Breast epithelium (tissue), 4 donors: ENCODE measurements at places on chromosomes 7 and 10. TPM values are rescaled to one million over a fixed set of nuclear protein-coding genes. Genes with fewer than 3 reads are reported as not detected.

DNA sequence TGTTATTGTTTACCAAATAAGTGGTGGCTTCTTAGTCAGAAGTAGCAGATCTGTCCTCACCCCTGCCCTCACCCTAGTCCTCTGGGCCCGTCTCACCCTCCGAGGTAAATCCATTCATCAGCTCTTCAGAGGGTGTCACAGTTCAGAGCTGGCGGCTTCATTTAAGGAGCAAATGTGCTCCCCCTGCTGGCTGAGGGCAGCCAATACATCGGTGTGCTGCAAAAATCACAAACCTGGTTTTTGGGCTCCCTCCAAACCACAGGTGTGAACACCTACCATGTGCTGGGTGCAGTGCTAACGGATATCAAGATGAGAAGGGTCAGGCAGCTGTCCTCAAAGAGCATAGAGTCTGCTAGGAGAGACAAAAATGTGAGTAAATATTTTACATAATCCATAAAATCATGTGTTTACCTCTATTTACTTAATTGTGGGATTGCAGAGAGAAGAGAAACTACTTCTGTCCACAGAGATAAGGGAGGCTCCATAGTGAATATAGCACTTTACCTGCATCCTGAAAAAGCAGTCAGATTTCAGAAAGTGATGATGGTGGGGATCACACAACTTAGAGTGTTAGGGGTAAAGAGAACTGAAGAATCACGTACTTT lies 15.5 kb upstream of the CRTAC1 start:
- DNase-seq = no peak

- DNase-seq = no peak
These were observed 299.9 kb downstream of the C7orf25 start for GRCh38 chr7:42611961-42612360.

DNA sequence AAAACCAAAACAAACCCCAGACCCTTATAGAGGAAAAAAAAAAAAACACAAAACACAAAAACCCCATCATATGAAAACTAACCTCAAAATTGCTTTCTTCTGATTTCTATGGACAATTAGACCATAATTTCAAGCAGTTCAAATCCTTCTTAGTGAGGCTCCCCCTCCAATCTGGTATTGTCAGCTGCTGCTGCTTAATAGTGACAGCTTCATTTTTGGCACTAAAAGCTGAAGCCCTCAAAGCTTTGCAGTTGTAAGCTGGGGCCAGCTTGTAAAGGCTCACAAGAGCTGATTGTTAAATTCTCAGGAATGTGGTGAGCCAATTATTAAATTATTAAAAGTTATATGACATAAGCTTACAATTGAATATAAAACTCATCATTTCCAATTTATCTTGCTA lies 21.9 kb downstream of the ATXN7L1 start:
- DNase-seq = no peak

DNA sequence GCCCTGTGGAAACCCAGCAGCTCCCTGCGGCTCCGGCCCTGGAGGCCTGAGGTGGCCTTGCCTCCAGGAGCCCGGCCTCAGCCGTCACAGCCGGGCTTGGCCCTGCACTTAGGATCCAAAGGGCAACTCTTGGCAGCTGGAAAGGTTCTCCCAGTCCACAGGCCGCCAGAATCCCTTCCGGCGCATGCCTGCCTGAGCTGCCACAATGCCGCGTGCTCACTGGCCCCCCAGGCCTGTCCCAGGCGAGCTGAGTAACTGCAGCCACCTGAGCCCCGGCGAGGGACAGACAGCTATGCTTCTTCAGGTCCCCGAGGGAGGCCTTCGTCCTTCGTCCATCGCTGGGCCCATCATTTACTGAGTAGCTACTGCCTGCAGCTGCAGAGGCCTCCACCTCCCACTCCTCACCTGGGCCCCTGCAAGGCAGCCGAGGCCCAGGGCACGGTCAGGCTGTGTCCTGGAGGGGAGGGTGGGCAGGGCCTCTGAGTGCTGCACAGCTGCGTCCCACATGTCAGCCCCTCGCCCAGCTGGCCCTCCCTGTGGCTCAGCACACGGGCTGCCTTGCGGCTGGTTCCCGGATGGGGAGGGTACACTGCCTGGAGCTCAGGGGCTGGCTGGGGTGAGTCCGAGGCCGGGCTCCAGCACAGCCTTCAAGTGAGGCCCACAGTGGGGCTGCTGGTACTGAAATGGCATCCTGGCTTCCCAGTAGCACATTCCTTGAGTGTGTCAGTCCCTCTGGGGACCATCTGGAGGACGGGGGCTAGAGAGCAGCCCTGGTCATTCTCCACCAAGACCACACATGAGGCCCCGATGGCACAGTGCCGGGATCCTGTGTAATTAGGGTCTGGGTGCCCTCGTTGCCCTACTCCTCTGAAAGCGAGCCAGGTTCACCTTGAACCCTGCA lies 172.5 kb downstream of the ELFN1 start:
- DNase-seq = peak; percentile 43

- DNase-seq = no peak
These were observed 123.8 kb downstream of the PTEN start for GRCh38 chr10:87987206-87987605.

DNA sequence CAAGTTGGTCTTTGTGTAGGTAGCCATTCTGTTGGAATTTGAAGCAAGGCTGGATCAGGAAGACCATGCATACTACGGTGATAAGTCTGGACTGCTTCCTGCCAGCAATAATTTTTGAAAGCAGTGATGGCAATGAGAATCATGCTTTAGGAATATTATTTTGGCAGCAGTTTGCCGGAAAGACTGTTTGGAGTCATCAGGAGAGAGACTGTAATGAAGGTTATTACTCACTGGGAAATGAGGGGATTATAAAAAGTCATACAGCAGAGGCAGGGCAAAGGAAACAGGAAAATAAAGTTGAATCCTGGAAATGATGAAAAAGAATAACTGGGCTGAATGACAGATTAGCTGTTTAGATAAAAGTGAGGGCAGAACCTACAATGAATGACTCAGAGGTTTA lies 1136.8 kb upstream of the AUTS2 start:
- no peak for DNase-seq

GRCh38 chr10:14751014-14751896 lies 23.4 kb downstream of the FAM107B start:
- DNase-seq = no peak

DNA sequence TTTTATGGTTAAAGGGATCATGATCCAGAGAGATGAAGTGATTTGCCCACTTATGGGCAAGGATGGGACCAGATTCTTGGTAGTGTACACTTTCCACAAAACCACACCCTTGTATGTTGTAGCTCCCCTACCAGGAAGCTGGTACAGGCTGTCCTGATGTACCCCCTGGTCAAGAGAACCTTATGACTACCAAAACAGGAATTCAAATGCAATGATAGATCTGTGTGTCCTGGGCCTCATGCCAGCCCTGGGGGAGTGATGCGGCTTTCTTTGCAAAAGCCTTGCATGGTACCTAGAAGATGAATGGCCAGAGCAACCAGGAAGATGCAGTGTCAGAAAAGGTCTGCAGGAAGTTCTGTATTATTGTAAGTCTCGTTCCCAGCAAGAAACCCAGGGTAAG lies 94.9 kb upstream of the AGK start:
- DNase-seq = no peak

DNA sequence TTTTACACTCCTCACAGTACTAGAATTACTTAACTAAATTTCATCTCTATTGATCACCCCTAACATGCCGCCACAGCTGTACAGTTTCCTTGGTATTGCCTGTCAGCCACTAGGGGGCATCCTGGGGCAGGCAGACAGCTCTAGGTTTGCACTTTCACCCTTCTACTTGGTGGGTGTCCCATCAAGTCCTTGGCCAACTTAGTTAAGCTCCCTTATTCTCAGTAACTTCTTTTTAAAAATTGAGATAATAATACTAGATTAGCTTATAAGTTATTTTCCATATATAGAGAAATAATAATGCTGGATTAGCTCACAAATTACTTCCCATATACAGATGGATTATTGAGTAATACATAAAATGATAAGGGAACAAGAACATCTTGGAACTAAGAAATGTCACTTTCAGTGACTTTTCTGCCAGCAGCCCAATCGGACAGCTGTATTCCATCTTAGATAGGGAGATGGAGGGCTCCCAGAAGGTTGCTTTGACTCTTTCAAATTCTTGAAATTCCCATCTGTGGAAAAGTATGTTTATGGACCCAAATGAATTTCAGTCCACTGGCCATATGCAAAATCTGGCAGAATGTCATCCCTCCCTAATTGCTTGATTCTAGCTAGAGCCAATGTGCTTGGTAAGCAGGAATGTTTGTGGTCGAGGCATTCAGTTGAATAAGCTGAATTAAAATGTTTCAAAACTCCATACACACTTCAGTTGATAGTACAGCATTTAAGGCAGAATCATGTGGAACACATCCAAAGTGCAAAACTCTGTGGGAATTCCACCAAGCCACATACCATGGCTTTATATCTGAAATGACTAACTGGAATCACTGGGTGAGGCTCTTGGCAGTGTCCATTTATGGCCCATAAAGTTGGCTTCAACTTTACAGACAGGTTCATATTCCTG lies 309.7 kb downstream of the CSTF2T start:
- no peak for DNase-seq

DNA sequence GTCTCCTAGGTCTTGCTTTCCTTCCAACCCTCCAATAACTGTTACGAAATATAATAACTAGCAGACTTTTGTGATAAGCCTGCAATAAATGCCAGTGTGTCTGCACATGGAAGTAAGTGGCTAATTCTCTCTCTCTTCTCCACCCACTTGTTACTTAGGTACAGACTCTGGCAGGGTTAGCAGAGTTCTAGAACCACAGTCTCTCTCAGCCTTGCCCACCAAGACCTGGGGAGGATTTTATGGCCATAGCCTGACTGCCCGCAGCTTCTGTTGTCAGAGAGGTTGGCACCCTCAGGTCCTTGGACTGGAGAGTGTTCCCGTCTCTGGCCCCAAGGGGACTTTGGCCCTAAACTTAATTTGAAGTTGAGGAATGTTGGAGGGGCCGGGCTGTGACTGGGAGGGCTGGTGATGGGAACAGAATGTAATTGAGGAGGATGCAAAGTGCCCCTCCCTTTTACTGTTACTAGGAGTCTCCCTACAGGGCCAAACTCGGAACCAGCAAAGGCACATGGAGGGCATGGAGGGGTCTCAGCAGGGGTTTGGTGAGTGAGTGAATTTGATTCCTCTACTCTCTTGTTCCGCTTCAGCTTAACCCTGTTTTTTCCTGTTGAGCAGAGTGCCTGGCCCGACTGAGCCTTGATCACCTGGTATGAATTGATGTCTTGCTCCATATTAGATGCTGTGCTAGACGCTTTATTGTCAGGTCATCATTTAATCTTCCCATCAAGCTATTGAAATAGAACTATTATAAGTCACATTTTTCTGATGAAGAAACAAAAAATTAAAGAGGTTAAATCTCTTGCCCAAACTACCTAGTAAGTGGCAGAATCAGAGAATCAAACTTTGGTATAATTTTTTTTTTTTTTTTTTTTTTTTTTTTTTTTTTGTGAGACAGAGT lies 37.0 kb upstream of the LCOR start:
- no peak for DNase-seq

DNA sequence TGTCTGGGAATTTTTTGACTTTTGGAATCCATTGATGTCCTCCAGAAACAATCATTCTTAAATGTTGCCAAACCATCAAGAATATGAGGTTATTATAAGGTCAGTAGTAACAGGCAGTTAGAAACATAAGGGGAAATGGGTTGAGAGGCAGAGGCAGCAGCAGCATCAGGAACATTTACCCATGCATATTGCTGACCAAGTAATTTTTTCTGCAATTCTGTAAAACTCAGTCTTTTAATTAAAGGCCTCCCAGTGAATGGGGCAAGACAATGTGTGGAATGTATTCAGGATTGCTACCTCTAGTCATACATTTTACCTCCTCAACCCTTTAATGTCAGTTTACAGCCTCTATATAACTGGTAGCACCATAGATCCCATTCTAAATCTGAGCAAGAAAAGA lies 66.5 kb upstream of the SKAP2 start:
- no peak for DNase-seq

GRCh38 chr7:35487402-35487801 lies 207.5 kb downstream of the HERPUD2 start:
- no peak for DNase-seq

GRID2IP gene
- 0.33 TPM for total RNA-seq

SUN3 gene
- not detected for total RNA-seq

SPDYE8 gene
- total RNA-seq = not detected

GPNMB gene
- 86.9 TPM for total RNA-seq
